CD14-positive monocyte (primary cell): ENCODE measurements at places on chromosomes 4 and X.

- no peak for DNase-seq
Observed at GRCh38 chr4:16140879-16141249, 57.0 kb upstream of the PROM1 start.

GRCh38 chr4:109994415-109994827 lies 81.7 kb downstream of the EGF start:
- no peak for DNase-seq

- DNase-seq, result no peak
Observed at GRCh38 chr4:61182915-61183314, 17.2 kb upstream of the ADGRL3 start.

- DNase-seq, result peak; percentile 35
Observed at GRCh38 chr4:67885762-67886161, 2.0 kb upstream of the TMPRSS11D start.

GRCh38 chr4:8035371-8035780 lies 95.7 kb upstream of the AFAP1 start:
- no peak for DNase-seq

- no peak for DNase-seq
Observed at GRCh38 chrX:66731398-66731797, 92.5 kb upstream of the EDA2R start.

DNA sequence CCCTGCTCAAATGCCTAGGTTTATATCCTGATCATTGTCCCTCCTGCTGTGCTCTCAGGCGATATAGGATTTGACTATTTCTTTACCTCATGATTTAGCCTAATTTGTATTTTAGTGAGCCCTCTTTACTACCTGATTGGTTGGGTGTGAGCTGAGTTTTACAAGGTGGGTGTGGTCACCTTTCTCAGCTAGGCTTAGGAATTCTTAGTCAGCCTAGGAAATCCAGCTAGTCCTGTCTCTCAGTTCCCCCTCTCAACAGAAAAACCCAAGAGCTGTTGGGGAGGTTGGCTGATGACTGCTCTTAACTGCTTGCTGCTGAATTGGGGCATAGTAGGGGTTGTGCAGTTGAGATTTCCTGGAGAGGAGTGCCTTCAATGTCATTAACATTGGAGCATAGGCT lies 100.5 kb upstream of the AADAT start:
- no peak for DNase-seq

DNA sequence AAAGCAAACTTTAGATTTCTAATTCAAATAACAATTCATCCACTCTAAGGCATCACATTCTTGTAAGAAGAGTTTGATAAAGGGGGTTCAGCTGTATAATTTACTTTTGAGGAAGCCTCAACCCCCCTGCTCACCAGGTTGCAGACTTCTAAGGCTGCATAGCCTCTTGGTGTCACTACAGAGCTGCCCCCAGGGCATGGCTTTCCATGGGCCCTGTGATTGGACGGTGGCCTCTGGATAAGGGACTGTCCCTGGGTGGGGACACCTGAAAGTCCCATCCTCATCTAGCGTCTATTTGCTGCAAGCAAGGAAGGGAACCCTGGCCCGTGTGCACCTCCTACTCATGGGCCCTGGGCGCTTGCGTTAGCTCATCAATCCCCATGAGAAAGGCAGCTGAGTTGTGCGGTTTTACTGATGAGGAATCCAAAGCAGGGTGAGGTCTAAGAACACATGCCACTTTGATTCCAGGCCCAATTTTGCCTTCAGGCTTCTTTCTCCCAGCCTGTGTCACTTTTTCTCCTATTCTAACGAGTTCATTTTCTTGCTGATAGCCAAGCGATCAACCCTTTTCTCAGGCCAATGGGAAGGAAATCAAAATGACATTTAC lies 51.8 kb downstream of the SCML1 start:
- no peak for DNase-seq

GRCh38 chrX:107273795-107274194 lies 67.4 kb downstream of the DNAAF6 start:
- DNase-seq, result no peak
